Left renal cortex interstitium (tissue), 4 donors: ENCODE measurements at places on chromosomes 11 and 22.

- no peak for DNase-seq
Measured at GRCh38 chr22:49763696-49764095, 64.0 kb downstream of the BRD1 start.

DNA sequence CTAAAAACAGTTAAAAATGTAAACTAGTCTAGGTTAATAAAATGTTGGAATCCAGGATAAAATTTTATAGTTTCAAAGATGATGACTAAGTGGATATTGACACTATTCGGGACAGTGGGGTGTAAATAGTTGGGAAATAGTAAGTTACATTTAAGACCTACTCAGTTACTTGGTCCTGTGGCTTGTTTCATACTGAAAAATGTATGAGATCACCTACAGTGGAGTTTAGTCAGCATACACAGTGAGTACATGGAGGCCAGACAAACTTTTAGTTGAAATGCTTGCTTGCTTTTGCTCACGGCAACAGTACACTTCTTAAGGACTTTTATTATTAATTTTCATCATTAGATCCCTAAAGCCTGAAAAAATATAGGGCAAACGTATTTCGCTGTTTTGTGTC is 16.1 kb downstream of the TRIM22 start:
- no peak for DNase-seq

DNA sequence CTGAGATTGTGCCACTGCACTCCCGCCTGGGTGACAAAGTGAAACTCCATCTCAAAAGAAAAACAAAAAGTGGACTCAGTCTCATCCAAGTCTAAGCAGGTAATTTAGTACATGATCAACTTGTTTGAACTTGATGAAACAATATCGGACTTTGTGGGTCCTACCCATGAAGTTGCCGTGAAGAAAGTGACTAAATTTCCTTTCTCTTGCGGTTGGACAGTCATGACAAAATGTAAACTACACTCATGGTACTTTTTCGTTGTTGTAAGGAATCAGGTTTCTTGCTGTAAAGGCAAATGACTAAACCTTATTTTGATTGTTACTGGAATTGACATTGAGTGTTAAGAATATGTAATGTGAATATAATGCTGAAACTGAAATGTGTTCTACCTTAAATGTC is 164.5 kb upstream of the PLET1 start:
- DNase-seq, result no peak

DNA sequence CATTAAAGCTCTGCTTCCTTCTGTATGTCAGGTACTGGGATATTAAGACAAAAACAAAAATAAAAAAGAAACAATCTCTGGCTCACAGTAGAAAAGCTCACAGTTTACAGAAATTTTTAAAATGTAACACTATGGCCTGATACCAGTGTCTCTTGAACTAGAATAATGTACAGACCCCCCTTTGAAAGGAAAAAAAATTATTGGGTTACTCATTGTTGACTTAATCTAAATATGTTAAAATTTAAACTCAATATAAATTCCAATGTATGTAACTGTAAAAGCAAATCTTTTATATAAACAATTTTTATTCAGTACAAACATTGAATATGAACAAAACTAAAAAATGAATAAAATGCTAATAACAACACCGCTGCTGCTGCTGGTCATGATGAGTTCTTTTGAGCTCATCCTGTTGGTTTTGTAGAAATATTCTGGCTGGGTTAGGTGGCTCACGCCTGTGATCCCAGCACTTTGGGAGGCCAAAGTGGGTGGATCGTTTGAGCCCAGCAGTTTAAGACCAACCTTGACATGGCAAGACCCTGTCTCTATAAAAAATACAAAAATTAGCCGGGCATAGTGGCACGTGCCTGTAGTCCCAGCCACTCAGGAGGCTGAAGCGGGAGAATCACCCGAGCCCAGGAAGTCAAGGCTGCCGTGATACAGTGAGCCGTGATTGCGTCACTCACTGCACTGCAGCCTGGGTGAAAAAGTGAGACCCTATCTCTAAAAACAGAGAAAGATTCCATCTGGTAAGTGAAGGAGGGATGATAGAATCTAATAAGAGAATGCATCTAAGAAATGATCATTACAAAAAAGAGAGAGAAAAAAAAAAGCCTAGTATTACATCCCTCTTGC is 11.8 kb upstream of the KCNE3 start:
- DNase-seq, result no peak

DNA sequence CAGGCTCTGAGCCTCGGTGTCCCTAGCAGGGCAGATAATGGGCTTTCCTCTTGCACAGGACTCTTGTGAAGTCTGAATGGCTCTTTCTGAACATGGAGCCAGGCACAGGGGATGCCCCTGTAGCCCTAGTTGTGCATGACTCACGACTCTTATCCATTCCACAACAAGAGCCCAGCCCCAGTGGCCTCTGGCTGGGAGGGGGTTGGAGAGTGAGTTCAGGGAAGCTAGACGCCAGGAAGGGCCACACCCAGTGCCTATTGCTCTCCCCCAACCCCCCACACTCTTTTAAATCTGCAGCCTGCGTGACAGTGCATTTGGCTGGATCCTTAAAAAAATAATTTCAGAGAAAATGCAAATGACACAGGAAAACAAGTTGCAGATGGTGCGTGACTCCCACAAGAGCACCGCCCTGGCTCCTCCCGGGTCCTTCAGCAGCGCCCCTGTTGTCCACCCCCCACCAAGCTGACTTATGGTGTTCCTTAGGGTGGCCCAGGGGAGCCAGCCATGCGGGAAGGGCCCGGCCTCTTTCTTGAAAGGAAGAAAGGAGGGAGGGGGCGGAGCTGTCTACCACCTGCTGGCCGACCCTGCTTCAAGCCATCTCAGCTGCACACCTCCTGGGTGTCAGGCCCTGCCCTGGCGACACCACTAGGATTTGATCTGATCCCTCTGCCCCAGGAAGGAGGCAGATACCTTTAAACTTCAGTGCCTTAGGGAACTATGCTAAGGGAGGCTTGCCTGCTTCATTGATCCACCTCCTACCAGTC is 74.7 kb downstream of the MN1 start:
- no peak for DNase-seq

- DNase-seq, result no peak
Measured at GRCh38 chr11:80379620-80380278, 938.9 kb upstream of the TENM4 start.

- no peak for DNase-seq
Measured at GRCh38 chr11:47264521-47264920, 5.4 kb upstream of the MADD start.

DNA sequence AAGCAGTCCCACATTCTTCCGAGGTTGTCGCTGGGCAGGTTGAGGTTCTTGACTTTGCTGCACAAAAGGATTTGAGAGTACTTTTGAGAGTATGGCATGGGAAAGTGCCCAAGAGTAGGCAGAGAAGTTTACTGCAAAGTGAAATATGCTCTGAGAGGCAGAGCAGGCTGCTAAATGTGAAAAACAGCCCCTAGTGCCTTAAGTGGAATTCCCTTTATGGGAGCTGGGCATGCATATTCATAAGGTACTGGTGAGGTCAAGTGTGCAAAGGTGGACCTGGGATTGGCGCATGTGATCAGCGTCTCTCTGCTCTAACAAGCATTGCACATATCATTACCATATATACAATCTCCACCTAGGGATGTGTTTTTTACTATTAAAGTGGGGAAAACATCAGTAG is 12.0 kb upstream of the APOL4 start:
- no peak for DNase-seq

DNA sequence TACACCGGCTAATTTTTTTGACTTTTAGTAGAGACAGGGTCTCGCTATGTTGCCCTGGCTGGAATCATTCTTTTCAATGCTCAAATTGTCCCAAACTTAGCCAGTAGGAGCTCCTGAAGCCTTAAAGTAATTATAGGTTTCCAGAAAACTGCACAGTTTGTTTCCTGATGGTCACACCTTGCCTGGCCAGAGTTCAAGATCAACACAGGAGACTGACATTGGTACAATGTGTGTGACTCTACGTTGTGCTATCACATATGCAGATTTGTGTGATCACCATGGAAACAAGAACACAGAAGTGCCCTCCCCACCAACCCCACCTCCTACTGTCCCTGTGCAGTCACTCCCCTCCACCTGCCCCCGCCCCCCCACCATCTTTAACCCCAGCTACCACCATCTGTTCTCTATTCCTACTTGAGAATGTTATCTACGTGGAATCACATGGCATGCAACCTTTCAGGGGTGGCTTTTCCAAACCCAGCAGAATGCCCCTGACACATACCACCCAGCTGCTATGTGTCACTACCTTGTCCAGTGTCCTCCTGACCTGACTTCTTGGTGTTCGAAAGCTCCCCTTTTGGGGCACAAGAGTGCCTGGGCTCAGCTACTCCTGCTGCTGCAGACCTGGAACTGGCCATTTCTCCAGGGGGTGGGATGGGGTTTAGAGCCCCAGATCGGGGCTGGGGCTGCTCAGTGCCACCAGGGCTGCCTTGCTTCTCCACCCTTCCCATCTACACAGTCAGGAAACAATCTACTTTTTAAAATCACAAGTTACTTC is 6.1 kb upstream of the NAP1L4 start:
- no peak for DNase-seq

DNA sequence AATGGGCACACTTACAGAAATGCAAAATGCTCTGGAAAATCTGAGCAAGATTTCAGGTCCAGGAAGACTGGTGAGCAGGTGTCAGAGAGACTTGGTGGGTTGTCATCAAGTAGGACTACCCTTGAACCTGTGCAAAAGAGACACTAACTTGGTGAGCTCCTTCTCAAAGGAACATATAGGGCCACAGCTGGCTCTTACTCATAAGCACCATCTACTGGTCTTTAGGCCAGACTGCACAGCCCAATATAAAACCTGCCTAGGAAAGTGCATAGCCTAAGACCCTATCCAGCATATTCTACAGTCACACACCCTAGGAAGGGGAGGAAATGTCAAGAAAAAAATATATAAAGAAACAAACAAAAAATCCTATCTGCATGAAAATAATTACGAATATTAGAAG is 18.2 kb upstream of the OR10W1 start:
- no peak for DNase-seq

- DNase-seq, result no peak
Measured at GRCh38 chr11:71525938-71526495, 1.1 kb upstream of the KRTAP5-7 start.

- no peak for DNase-seq
Measured at GRCh38 chr11:62383822-62384221, 35.0 kb upstream of the SCGB1A1 start.

DNA sequence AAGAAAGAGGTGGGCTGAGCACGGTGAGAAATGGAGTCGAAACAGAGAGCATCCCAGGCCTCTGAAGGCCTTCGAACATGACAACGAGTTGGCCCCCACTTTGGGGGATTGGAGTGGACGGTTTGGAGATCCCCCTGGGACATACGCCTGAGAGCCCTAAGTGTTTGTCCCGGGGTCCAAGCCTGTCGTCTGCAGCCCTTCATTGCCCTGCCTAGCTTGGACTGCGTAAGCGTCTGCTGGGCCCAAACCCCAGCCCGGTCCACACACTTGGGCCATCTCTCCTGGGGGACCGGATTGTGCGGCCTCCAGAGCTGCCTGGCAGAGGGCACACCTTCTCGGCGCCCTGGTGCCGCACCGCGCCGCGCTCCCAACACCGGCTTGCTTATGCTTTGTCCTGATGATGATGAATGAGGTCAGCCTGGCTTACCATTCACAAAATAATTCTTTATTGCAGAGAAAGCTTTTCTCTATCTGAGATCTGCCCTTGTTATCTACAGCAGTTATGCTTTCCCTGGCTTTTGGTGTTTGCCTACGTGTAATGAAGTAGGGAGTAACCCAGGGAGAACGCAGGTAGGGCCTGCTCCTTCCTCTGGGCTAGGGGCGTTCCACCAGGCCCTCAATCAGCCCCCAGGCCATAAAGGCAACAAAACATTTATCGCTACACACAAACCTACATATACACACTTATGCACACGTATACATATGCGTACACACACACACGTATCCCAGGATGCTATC is 85.9 kb upstream of the PPARA start:
- DNase-seq, result no peak

GRCh38 chr22:26273011-26273675 is 103.9 kb downstream of the SEZ6L start:
- no peak for DNase-seq

- DNase-seq, result no peak
Measured at GRCh38 chr11:92264350-92264749, 39.7 kb downstream of the FAT3 start.

GRCh38 chr11:121767433-121767832 is 314.7 kb upstream of the SORL1-AS1 start:
- DNase-seq, result no peak

- DNase-seq, result no peak
Measured at GRCh38 chr22:46770151-46770641, 7.7 kb downstream of the TBC1D22A start.

GRCh38 chr11:130847517-130847916 is 68.8 kb downstream of the SNX19 start:
- DNase-seq, result no peak

DNA sequence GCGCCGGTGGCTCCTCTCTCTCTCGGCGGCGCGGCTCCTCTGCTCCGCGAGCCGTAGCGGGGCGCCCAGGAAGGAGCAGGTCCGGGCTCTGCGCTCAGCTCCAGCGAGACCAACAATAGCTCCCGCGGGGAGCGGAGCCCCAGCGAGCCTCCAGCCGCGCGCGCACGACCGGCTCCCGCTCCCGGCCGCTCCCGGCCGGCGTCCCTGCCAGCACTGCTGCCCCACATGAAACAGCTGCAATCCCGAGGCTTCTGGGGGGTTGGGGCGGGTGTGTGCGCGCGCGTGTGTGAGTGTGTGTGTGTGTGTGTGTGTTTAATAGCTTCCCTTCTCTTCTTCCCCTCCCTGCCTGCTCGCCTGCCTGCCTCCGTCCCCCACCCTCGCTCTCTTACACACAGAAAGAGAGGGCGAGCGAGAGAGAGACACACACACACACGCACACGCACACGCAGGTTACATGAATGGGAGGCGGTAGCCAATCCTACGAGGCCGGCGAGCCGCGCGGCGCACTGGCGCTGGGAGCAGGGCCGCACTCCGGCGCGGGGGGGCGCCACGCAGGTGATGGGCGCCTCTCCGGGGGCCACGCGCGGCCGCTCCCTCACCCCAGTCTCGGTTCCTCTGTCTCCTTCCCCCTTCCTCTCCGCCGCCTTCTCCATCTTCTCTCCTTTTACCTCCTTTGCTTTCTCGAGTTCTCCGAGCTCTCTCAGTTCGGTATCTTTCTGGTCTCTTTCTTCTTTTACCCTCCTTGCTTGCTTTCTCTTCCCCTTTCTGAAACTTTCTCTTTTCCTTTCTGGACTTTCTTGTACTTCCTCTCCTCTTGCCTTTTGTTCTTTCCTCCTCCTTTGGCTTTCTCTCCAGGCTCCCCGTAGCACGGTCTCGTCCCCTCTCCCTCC is at the start of gene TENM4:
Gene TENM4, minus strand, starts transcription at position 460 of the 890 bp plus-strand sequence. CDS start 371,086 bp downstream, outside the sequence.
- peak; percentile 75 for DNase-seq

DNA sequence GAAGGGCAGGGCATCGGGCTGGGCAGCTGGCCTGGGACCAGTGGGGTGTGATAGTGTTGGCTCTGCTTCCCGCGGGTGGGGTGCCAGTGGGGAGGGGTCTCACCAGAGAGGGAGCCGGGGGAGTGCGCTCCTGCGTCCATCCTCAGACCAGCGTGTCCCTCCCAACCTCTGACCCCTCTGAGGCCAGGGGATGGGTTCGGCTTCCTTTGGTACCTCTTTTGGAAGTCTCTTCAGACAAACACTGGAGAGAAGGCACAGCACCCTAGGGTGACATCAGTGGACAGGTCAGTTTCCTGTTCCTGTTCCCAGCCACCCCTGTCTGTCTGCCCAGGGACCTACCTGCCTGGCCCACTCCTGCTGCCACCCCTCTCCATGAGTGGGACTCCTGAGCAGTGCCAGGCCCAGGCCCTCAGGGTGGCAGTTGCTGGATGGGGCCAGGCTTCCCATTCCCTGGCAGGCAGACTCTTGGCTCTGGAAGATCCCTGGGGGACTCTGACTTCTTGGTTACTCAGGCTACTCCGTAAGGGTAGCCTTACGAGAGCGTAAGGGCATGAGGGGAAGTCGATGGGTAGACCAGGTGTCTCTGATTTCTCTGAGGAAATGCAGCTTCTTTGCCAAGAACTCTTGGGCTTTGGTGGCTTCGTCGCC is 2.6 kb downstream of the TAGLN start:
- no peak for DNase-seq
